ENCODE measurements at places on chromosomes 1 and 21. TPM values are rescaled to one million over a fixed set of nuclear protein-coding genes. Genes with fewer than 3 reads are reported as not detected.

DNA sequence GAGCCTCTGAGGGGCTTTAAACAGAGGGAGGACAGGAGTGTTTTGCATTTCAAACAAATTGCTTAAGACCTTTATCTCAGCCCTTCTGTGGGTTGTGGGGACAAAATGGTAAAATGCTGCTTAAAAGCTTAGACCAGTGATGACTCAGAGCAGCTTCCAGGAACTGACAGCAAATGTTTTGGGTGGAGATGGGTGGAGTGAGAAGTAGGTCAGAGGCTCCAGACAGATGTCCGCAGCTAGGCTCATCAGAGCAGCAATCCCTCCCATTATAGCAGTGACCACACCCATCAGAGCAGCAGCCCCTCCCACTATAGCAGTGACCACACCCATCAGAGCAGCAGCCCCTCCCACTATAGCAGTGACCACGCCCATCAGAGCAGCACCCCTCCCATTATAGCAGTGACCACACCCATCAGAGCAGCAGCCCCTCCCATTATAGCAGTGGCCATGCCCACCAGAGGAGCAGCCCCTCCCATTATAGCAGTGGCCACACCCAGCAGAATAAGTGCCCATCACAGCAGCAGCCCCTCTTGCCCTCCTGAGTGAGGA lies 532.2 kb downstream of the MATN1 start:
- peak; percentile 75 for DNase-seq
- no peak overlapping the region for H3K4me3 ChIP-seq
- peaks cover 11% of the 10 kb centered on the region for H3K4me1 ChIP-seq

DNA sequence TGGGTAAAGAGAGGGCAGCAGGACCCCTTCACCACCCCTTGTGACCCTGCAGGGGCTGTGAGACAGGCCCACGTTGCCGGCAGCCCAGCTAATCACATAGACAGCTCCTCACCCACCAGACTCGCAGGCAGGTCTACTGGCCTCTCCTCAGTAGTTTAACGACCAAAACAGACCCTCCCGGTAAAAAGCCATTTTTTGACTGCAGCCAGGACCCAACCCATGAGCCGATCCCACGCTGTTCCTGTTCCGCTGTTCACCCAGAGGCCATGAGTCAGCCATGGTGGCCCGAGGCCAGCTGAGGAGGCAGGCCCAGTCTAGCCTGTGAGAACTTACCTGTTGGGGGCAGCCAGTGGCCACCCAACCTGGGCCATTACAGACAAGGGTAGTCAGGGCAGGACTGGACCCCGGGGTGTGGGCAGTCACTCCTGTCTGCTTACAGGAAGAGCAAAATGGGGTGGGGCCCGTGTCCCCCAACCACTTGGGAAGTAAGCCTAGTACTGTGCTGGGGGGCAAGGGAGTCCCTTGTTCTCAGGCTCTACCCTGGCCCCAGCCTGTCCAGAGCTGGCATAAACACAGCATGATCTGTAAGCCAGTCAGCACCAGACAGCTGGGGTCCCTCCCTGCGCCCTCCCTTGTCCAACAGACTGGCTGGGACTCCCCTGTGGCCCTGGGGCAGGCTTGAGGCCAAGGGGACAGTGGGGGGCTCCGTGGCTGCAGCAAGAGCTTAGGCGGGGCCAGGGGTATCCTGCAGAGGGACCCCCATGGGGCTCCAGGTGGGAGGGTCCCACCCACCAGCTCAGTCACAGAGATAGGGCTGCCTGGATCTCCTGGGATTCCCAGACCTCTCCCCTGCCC lies 61.9 kb downstream of the WNT9A start:
- H3K4me1 ChIP-seq, result peaks cover 32% of the 10 kb centered on the region
- H3K27me3 ChIP-seq, result peaks cover 11% of the 10 kb centered on the region
- no peaks in the 10 kb centered on the region for H3K36me3 ChIP-seq
- DNase-seq, result peak; percentile 87

DNA sequence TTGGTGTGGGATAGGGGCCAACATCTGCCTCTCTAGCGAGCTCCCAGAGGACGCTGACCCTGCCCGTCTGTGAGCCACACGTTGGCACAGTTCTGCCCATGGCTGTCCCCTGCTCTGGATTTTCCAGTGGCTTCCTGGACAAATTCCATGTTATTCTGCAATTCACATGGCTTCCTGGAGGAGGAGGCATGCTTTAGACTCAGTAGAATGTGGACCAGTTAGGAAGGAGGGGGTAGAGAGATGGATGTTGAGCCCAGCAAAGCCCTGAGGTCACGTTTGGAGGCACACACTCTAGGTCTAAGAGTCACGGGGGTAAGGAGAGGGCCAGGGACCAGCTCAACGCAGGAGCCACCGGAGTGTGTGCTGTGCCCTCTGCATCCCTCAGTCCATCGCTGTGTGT lies 12.2 kb downstream of the COL8A2 start:
- no peaks in the 10 kb centered on the region for H3K36me3 ChIP-seq
- peaks cover 37% of the 10 kb centered on the region for H3K4me1 ChIP-seq
- no peaks in the 10 kb centered on the region for H3K27me3 ChIP-seq
- no peak for DNase-seq

Gene FAM151A
- not detected for total RNA-seq

- peaks cover 10% of the 10 kb centered on the region for H3K4me1 ChIP-seq
- H3K36me3 ChIP-seq, result no peaks in the 10 kb centered on the region
- no peak for DNase-seq
- H3K4me3 ChIP-seq, result no peak overlapping the region
Measured at GRCh38 chr1:205531191-205532025, 26.9 kb downstream of the CDK18 start.

Gene DRAXIN
- total RNA-seq, result 0.27 TPM

DNA sequence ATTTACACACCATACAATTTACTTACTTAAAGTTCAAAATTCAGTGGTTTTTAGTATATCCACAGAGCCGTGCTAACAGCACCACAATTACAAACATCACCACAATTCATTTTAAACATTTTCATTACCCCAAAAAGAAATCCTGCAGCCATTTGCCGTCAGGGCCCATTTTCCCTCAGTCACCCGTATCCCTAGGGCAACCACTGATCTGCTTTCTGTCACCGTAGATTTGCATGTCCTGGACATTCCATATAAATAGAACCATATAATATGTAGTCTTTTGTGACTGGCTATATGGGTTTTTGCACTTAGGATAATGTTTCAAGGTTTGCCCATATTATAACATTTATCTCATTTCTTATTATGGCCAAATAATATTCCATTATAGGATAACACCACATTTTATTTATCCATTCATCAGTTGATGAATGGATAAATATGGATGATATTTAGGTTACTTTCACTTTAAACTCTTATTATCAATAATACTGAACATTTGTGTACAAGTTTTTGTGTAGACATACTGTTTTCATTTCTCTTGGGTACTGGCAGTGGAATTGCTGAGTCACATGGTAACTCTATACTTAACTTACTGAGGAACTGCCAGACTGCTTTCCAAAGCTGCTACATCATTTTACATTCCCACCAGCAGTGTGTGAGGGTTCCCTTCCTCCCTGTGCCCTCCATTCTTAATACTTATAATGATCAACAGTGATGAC lies 68.9 kb downstream of the ST3GAL3 start:
- no peak overlapping the region for H3K4me3 ChIP-seq
- no peaks in the 10 kb centered on the region for H3K4me1 ChIP-seq
- H3K36me3 ChIP-seq, result no peaks in the 10 kb centered on the region
- DNase-seq, result peak; percentile 43

DNA sequence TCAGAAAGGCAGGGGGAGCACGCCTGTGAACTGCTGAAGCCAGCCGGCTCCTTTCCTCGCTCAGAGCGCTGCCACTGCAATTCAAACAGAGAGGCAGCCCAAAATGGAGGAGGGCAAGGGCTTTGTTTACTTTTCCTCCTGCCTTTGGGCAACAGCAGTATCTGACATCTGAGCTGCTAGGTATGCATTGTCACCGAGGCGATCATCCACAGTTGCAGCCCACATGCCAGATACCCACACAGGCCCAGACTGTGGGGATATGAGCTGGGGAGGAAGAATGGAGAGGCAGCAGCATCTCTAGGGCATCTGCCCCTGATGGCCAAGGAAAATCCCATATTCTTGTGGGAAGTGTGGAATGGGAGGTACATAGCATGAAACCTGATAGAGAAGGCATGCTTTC lies 357.1 kb downstream of the BARHL2 start:
- H3K27me3 ChIP-seq, result no peaks in the 10 kb centered on the region
- H3K4me3 ChIP-seq, result no peak overlapping the region
- H3K4me1 ChIP-seq, result no peaks in the 10 kb centered on the region
- H3K27ac ChIP-seq, result no peak overlapping the region
- H3K36me3 ChIP-seq, result no peaks in the 10 kb centered on the region
- no peak for DNase-seq

Gene LCE3D
- not detected for total RNA-seq

GRCh38 chr1:56821462-56821797 lies 2.2 kb upstream of the FYB2 start:
- DNase-seq, result peak; percentile 16
- peaks cover 5% of the 10 kb centered on the region for H3K4me1 ChIP-seq
- no peak overlapping the region for H3K4me3 ChIP-seq

Gene CCDC185
- total RNA-seq, result not detected

DNA sequence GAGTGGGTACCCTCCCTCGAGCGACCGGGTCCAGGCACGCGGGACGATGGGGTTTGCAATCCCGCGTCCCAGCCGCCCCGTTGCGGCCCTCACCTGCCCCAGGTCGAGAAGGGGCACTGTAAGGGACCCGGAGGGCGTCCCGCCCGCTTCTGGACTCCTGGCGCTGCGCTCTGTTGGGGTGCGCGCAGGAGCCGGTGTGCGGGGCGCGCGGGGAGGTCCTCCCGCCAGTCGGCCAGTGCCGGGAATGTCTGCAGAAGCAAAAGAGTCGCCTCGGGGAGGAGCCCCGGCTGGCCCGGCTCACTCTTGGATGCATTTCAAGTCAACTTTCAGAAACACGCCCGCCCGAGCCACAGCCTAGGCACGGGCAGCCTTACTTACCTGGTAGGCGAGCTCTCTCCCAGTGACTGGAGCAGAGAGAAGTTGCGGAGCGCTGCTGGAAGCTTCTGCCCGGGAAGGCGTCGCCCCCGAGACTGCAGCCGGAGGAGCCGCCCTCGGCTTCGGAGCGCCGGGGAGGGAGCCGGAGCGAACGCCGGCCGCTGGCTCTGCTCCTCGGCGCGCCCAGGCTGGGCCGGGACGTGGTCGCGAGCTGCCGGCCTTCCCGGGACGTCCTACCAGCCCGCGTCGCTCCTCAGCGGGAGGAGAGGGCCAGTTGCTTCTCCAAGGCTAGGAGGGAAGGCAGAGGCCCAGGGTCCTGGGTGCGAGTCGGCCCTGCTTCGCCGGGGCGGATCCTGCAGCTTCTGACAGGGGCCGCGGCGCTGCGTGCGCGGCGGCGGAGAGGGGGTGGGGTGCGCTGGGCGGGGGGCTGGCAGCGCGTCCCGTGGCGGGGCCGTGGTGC lies at the start of gene LMX1A:
Gene LMX1A, minus strand, starts transcription at position 739 of the 835 bp plus-strand sequence. CDS start 1,156 bp downstream, outside the sequence.
- DNase-seq, result peak; percentile 67
- H3K36me3 ChIP-seq, result no peaks in the 10 kb centered on the region
- H3K27ac ChIP-seq, result no peak within 1 kb of the TSS
- H3K27me3 ChIP-seq, result peaks cover 80% of the 10 kb centered on the region

GRCh38 chr21:20882462-20883407 lies 115.5 kb upstream of the NCAM2 start:
- DNase-seq, result peak; percentile 89
- H3K4me3 ChIP-seq, result no peak overlapping the region
- H3K36me3 ChIP-seq, result no peaks in the 10 kb centered on the region
- no peaks in the 10 kb centered on the region for H3K27me3 ChIP-seq
- H3K4me1 ChIP-seq, result no peaks in the 10 kb centered on the region
- peak overlapping the region; percentile 33 for H3K27ac ChIP-seq

DNA sequence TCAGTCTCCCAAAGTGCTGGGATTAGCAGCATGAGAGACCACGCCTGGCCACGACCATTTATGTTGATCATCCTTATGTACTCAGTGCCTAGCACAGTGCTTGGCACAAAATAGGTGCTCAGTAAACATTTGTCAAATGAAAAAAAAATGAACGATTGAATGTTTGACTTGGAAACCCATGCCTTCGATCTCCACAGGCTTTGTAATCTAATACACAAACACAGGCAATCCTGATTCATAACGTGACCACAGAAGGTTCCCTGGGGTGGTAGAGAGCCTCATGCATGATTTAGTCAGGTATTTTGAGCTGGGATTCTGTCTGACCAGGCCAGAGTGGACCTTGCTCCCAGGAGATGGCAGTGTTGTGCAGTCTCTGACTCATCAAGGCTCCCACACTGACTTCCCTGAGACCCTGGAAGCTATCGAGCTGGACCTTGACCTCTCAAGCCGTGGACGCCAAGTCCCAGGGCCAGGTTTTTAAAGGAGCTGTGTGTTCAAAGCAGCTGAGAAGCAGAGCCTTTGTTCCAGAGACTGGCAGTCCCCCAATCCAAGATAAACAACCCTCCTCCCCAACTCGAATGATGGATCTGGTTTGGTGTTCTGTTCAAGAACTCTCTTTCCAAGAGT lies 81.1 kb downstream of the PGM1 start:
- no peaks in the 10 kb centered on the region for H3K36me3 ChIP-seq
- H3K4me1 ChIP-seq, result peaks cover 4% of the 10 kb centered on the region
- DNase-seq, result peak; percentile 80
- no peak overlapping the region for H3K4me3 ChIP-seq
- H3K27me3 ChIP-seq, result no peaks in the 10 kb centered on the region
- H3K27ac ChIP-seq, result no peak overlapping the region

- peak overlapping the region; percentile 48 for H3K27ac ChIP-seq
- no peak overlapping the region for H3K4me3 ChIP-seq
- no peak for DNase-seq
- peaks cover 42% of the 10 kb centered on the region for H3K4me1 ChIP-seq
Measured at GRCh38 chr21:32099812-32100416, 178.9 kb downstream of the MIS18A start.

GRCh38 chr1:33260439-33260838 lies 4.1 kb downstream of the ZNF362 start:
- H3K27ac ChIP-seq, result no peak overlapping the region
- peaks cover 44% of the 10 kb centered on the region for H3K4me1 ChIP-seq
- DNase-seq, result no peak
- peaks cover 9% of the 10 kb centered on the region for H3K36me3 ChIP-seq
- H3K27me3 ChIP-seq, result no peaks in the 10 kb centered on the region

Gene NGF
- total RNA-seq, result 3.2 TPM

Gene WNT9A
- 4.6 TPM for total RNA-seq

Gene FAM3B
- total RNA-seq, result 0.27 TPM

DNA sequence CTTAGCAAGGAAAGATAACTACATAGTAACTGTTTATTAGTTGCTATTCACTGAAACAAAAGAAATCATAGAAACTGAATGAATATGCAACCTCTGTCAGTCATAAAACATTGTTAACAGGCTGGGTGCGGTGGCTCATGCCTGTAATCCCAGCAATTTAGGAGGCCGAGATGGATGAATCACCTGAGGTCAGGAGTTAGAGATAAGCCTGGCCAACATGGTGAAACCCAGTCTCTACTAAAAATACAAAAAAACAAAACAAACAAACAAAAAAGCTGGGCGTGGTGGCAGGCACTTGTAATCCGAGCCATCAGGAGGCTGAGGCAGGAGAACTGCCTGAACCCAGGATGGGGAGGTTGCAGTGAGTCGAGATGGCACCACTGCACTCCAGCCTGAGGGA lies 44.1 kb downstream of the CRB1 start:
- no peak overlapping the region for H3K27ac ChIP-seq
- no peaks in the 10 kb centered on the region for H3K27me3 ChIP-seq
- DNase-seq, result no peak
- no peaks in the 10 kb centered on the region for H3K36me3 ChIP-seq
- no peaks in the 10 kb centered on the region for H3K4me1 ChIP-seq
- no peak overlapping the region for H3K4me3 ChIP-seq

Gene FASLG
- total RNA-seq, result 0.13 TPM

Gene DYNLT5
- total RNA-seq, result 4.0 TPM

GRCh38 chr1:32464716-32465577 lies at the start of gene ZBTB8B:
Gene ZBTB8B (plus strand): TSS chr1:32465072. CDS start chr1:32470625, 5,553 bp downstream.
- DNase-seq, result peak; percentile 90
- no peak within 1 kb of the TSS for H3K27ac ChIP-seq
- no peaks in the 10 kb centered on the region for H3K36me3 ChIP-seq
- peak within 1 kb of the TSS; percentile 57 for H3K4me3 ChIP-seq

Measured in muscle of leg (tissue), 16 donors.